ENCODE measurements at places on chromosomes 4 and X.

- peak; percentile 44 for DNase-seq
Observed at GRCh38 chrX:9542106-9542760, 77.4 kb downstream of the TBL1X start.

GRCh38 chr4:109699553-109700225, 3.6 kb downstream of the CASP6 start:
- DNase-seq: no peak

GRCh38 chr4:81204571-81204970, 10.5 kb downstream of the PRKG2 start:
- DNase-seq: no peak

DNA sequence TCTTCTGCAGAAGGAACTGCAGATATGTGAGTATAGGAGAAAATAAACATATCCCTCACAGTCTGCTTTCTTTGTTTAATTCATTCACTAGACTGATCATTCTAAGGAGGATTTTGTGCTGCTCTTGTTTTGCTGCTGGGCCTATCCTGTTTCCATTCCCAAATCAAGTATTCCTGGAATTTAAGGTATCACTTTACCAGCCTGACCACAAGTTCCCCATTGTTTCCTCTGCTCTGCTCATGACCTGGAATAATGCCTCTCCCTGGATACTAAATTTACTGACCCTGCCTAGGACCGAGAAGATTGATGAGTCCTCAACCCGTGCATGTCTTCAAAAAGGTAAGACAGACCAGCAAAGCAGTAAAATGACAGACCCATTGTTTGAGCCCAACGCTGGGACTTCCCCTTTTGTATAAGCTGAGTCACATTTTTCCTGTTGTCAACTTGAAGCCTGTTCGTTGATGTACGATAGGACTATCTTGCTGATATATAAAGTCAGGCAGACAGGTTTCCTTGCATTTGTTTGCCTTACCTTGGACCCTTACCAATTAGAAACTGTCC, 85.5 kb upstream of the TET2 start:
- no peak for DNase-seq

GRCh38 chr4:76699751-76700310, 198.1 kb downstream of the SOWAHB start:
- DNase-seq: no peak

GRCh38 chr4:149784018-149784417, 31.6 kb downstream of the IQCM start:
- no peak for DNase-seq

- no peak for DNase-seq
Observed at GRCh38 chrX:69148946-69149345, 16.3 kb downstream of the PJA1 start.
